ENCODE measurements at places on chromosomes 16 and 17. TPM values are rescaled to one million over a fixed set of nuclear protein-coding genes. Genes with fewer than 3 reads are reported as not detected.

GPATCH8 gene
- total RNA-seq: 39.4 TPM

CD300A gene
- not detected for total RNA-seq

TP53TG3 gene
- not detected for total RNA-seq

EFNB3 gene
- 1.6 TPM for total RNA-seq

GAST gene
- not detected for total RNA-seq

KRTAP4-6 gene
- not detected for total RNA-seq

PRDM7 gene
- not detected for total RNA-seq

LHX1 gene
- total RNA-seq: 9.1 TPM

TMC7 gene
- 4.4 TPM for total RNA-seq

DNA sequence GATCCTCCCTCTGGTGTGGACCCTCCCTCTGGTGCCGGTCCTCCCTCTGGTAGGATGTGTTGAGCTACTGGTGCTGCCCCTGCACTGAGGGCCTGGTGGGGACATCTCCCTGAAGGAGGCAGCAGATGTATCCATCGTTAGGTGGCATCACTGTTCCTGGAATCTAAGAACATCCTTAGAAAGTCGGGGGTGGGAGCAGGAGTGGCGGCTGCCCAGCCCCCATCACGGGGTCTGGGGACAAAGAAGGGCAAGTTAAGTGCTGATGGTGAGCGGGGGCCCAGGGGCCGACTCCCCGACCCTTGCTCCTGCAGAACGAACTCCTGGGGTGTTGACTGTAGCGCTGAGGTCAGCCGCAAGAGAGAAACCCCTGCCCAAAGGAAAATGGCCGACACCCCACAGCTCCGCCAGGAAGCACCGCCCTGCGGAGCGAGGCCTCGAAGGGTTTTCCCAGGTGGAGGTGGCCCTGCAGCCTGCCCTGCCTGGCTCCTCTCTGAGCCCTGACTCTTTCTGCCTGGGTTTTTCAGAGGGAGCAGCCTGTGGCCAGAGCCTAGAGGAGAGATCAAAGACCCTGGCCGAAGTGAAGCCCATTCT, 5.5 kb downstream of the CTU2 start:
- no peaks in the 10 kb centered on the region for H3K36me3 ChIP-seq
- H3K27ac ChIP-seq: no peak overlapping the region
- H3K27me3 ChIP-seq: no peaks in the 10 kb centered on the region
- 0 out of 2 replicates have a peak, but pooled peaks cover 9% of the 10 kb centered on the region for H3K4me1 ChIP-seq

DNA sequence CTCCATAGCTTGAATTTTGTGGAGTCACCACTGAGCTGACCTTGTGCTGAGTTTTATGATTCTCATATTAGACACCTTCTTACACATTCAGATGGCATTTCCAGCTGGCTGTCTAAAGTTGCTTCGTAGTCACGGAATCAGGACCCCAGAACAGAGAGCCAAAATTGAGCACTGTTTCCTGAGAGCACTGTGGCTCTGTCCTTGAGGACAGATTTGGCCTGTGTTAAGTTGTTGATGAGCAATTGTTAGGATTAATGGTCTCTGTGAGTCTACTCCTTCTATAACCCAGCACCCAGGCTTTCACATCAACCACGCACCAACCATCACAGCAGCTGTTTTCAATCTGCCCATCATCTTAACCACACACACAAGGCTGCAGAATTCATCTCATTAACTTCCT, 277.5 kb upstream of the HSBP1 start:
- no peak overlapping the region for H3K4me3 ChIP-seq
- H3K4me1 ChIP-seq: no peaks in the 10 kb centered on the region
- H3K36me3 ChIP-seq: no peaks in the 10 kb centered on the region
- H3K27me3 ChIP-seq: peaks cover 39% of the 10 kb centered on the region
- no peak for DNase-seq

GRCh38 chr17:77096570-77097214, 44.1 kb upstream of the SEC14L1 start:
- H3K27me3 ChIP-seq: no peaks in the 10 kb centered on the region
- DNase-seq: no peak
- no peaks in the 10 kb centered on the region for H3K4me1 ChIP-seq
- H3K4me3 ChIP-seq: no peak overlapping the region

DNA sequence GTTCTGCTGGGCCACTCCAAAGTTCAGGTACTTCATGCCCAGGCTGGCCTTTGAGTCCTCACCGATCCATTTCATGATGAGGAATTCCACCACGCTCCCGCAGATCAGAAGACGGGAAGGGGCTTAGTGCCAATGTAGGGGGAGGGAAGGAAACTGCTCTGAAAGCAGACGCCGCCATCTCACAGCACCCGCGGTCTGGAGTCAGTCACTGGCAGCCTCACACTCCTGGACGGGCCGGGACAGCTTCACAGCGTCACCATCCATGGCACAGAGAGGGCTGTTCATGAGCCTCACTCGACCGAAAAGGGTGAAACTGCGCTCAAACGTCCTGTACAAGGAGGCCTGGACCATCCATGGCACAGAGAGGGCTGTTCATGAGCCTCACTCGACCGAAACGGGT, 62.0 kb downstream of the RPH3AL start:
- no peak for DNase-seq
- H3K27ac ChIP-seq: no peak overlapping the region
- H3K4me3 ChIP-seq: no peak overlapping the region
- 0 out of 2 replicates have a peak, but pooled peaks cover 4% of the 10 kb centered on the region for H3K27me3 ChIP-seq
- no peaks in the 10 kb centered on the region for H3K4me1 ChIP-seq

GRCh38 chr17:17685775-17686291, 4.6 kb downstream of the RAI1 start:
- peak; percentile 94 for DNase-seq
- H3K27me3 ChIP-seq: no peaks in the 10 kb centered on the region
- H3K4me1 ChIP-seq: peaks cover 76% of the 10 kb centered on the region
- peak overlapping the region; percentile 31 for H3K4me3 ChIP-seq
- H3K36me3 ChIP-seq: 0 out of 2 replicates have a peak, but pooled peaks cover 7% of the 10 kb centered on the region
- peak overlapping the region; percentile 90 for H3K27ac ChIP-seq

GRCh38 chr16:57608462-57609113, 19.8 kb upstream of the ADGRG1 start:
- peaks cover 30% of the 10 kb centered on the region for H3K4me1 ChIP-seq
- no peak overlapping the region for H3K4me3 ChIP-seq
- H3K36me3 ChIP-seq: no peaks in the 10 kb centered on the region
- no peaks in the 10 kb centered on the region for H3K27me3 ChIP-seq

GRCh38 chr16:50265260-50265659, 1.1 kb upstream of the ADCY7 start:
- no peak overlapping the region for H3K4me3 ChIP-seq
- H3K27me3 ChIP-seq: no peaks in the 10 kb centered on the region
- peaks cover 34% of the 10 kb centered on the region for H3K4me1 ChIP-seq
- H3K36me3 ChIP-seq: no peaks in the 10 kb centered on the region

- no peaks in the 10 kb centered on the region for H3K36me3 ChIP-seq
- H3K4me1 ChIP-seq: peaks cover 35% of the 10 kb centered on the region
- DNase-seq: no peak
- no peak overlapping the region for H3K27ac ChIP-seq
- H3K27me3 ChIP-seq: no peaks in the 10 kb centered on the region
- H3K4me3 ChIP-seq: no peak overlapping the region
Observed at GRCh38 chr17:40529991-40530390, 28.6 kb upstream of the TNS4 start.

GRCh38 chr17:63774141-63774968, at the start of gene DDX42:
Gene DDX42, plus strand, starts transcription at chr17:63774170. Its CDS starts 12,880 bp downstream, at chr17:63787050.
- peak within 1 kb of the TSS; percentile 80 for H3K4me3 ChIP-seq
- H3K4me1 ChIP-seq: peaks cover 58% of the 10 kb centered on the region
- DNase-seq: peak; percentile 90
- peak within 1 kb of the TSS; percentile 96 for H3K27ac ChIP-seq
- H3K36me3 ChIP-seq: peaks cover 28% of the 10 kb centered on the region

GRCh38 chr16:87389245-87389644, 2.9 kb upstream of the MAP1LC3B start:
- H3K4me3 ChIP-seq: no peak overlapping the region
- DNase-seq: no peak
- H3K27me3 ChIP-seq: no peaks in the 10 kb centered on the region
- H3K4me1 ChIP-seq: peaks cover 43% of the 10 kb centered on the region
- H3K27ac ChIP-seq: peak overlapping the region; percentile 83
- H3K36me3 ChIP-seq: no peaks in the 10 kb centered on the region

GRCh38 chr16:87076331-87076949, 240.8 kb downstream of the C16orf95 start:
- peaks cover 47% of the 10 kb centered on the region for H3K27me3 ChIP-seq
- no peak for DNase-seq
- H3K4me3 ChIP-seq: no peak overlapping the region
- H3K27ac ChIP-seq: no peak overlapping the region
- no peaks in the 10 kb centered on the region for H3K36me3 ChIP-seq

DNA sequence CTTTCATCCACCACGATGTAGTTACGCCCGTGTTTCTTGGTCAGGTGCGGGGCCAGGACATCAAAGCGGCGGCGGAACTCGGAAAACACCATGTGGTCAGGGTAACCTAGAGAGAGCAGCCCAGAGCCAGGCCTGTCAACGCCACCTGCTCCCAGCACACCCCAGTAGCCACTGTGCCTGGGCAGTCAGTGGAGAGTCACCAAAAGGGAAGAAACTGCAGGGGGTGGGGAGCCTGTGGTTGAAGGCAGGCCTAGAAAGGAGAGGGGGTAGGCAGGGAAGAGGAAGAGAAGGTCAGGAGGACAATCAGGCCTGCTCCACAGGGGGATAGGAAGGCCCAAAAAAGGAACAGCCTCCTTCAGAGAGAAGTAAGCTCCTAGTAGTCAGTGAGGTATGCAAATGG, 64.1 kb downstream of the PIPOX start:
- no peaks in the 10 kb centered on the region for H3K27me3 ChIP-seq
- peak overlapping the region; percentile 85 for H3K27ac ChIP-seq
- H3K4me3 ChIP-seq: no peak overlapping the region
- no peak for DNase-seq
- H3K36me3 ChIP-seq: peaks cover 30% of the 10 kb centered on the region
- H3K4me1 ChIP-seq: peaks cover 54% of the 10 kb centered on the region

- H3K36me3 ChIP-seq: no peaks in the 10 kb centered on the region
- H3K27ac ChIP-seq: peak overlapping the region; percentile 92
- H3K27me3 ChIP-seq: no peaks in the 10 kb centered on the region
- peaks cover 90% of the 10 kb centered on the region for H3K4me1 ChIP-seq
- H3K4me3 ChIP-seq: no peak overlapping the region
- DNase-seq: no peak
Observed at GRCh38 chr16:57624806-57625500, 3.5 kb upstream of the ADGRG1 start.

- H3K36me3 ChIP-seq: no peaks in the 10 kb centered on the region
- H3K4me1 ChIP-seq: no peaks in the 10 kb centered on the region
- no peak overlapping the region for H3K27ac ChIP-seq
- H3K4me3 ChIP-seq: no peak overlapping the region
Observed at GRCh38 chr17:37384560-37385149, 8.9 kb downstream of the C17orf78 start.

DNA sequence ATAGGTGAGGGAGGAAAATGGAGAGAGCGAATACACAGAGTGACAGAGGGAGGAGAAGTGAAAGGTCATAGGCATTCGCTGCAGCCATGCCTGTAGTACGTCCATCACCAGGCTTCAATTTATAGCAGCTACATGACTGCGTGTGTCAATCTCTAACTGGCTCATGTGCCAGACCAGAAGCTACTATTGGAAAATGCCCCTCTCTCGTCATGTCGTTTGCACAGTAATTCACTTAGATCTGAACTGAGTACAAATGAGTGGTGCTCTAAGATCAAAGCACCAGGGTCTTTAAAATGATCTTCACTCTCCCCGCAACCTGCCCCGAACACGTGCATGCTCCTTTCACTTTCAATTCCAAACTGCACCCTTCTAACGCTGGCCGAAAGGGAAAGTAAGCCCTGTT, 51.3 kb downstream of the ADCY9 start:
- no peak for DNase-seq
- H3K36me3 ChIP-seq: 0 out of 2 replicates have a peak, but pooled peaks cover 4% of the 10 kb centered on the region
- no peak overlapping the region for H3K4me3 ChIP-seq
- no peaks in the 10 kb centered on the region for H3K27me3 ChIP-seq
- H3K27ac ChIP-seq: no peak overlapping the region
- H3K4me1 ChIP-seq: no peaks in the 10 kb centered on the region

GRCh38 chr16:13055480-13055879, 154.1 kb downstream of the SHISA9 start:
- H3K4me1 ChIP-seq: no peaks in the 10 kb centered on the region
- H3K27me3 ChIP-seq: no peaks in the 10 kb centered on the region
- no peak overlapping the region for H3K4me3 ChIP-seq
- DNase-seq: no peak

- H3K4me1 ChIP-seq: peaks cover 46% of the 10 kb centered on the region
- no peaks in the 10 kb centered on the region for H3K36me3 ChIP-seq
- H3K27me3 ChIP-seq: no peaks in the 10 kb centered on the region
- peak within 1 kb of the TSS; percentile 68 for H3K4me3 ChIP-seq
Observed at GRCh38 chr16:69186642-69187445, at the start of gene SNTB2. Gene SNTB2, plus strand, starts transcription at chr16:69187164. Its CDS starts 3 bp downstream, at chr16:69187167.

DNA sequence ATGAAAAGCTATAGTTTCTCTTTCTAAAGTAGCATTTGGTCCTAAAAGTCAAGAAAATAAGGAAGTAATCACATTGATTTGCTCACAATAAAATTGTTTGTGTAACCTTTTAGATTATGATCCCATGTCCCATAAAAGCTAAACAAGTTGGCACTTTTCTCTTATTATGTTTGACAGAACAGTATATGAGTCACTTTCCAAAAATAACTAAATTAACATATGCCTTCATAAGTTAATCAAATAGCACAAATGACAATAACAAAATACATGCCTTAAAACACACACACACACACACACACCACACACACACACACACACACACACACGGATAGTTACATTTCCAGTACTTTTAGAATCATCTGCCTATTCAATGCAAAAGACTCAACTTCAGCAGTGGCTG, 2.8 kb downstream of the MED13 start:
- no peaks in the 10 kb centered on the region for H3K27me3 ChIP-seq
- no peak for DNase-seq
- H3K27ac ChIP-seq: no peak overlapping the region
- H3K4me3 ChIP-seq: peak overlapping the region; percentile 63
- H3K4me1 ChIP-seq: peaks cover 28% of the 10 kb centered on the region

DNA sequence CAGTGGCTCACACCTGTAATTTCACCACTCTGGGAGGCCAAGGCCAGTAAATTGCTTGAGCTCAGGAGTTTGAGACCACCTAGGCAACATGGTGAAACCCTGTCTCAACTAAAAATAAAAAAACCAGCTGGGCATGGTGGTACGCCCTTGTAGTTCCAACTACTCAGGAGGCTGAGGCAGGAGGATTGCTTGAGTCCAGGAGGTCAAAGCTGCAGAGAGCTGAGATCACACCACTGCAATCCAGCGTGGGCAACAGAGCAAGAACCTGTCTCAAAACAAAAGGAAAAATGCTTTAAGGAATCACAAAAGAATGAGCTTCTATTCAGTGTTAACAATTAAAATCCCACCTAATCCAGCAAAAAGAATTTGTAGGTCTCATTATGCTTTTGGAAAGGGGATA, 5.9 kb downstream of the PRR11 start:
- DNase-seq: no peak
- no peaks in the 10 kb centered on the region for H3K36me3 ChIP-seq
- no peak overlapping the region for H3K4me3 ChIP-seq
- H3K4me1 ChIP-seq: peaks cover 24% of the 10 kb centered on the region
- H3K27me3 ChIP-seq: no peaks in the 10 kb centered on the region
- no peak overlapping the region for H3K27ac ChIP-seq

Data from PC-9 (cell line).